Activated T-cell treated with anti-CD3 and anti-CD28 coated beads for 4 hours (primary cell): ENCODE measurements at places on chromosomes 7 and 10.

- no peak for DNase-seq
Measured at GRCh38 chr7:264541-265191, 25.3 kb upstream of the FOXL3 start.

- no peak for DNase-seq
Measured at GRCh38 chr10:75660823-75661222, 229.4 kb downstream of the LRMDA start.

GRCh38 chr7:77393261-77393660, 22.9 kb downstream of the GSAP start:
- DNase-seq: peak; percentile 11

DNA sequence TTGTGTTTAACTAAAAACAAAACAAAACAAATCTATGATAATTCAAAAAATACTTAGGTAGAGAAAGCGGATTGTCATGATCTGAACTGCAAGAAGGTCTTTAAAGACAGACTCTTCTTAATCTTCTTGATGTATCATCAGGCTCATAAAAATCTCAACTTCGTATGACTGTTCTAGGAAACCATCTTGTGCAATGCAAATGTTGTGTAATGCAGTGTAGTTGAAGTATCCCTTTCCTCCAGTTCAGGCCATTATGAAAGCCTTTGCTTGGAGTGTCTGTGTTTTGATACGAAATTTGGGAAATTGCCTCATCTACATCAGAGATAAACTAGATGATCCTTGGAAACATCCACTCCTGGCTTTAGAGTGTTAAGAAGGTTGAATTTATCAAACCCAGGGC, 30.9 kb downstream of the CDK1 start:
- no peak for DNase-seq

DNA sequence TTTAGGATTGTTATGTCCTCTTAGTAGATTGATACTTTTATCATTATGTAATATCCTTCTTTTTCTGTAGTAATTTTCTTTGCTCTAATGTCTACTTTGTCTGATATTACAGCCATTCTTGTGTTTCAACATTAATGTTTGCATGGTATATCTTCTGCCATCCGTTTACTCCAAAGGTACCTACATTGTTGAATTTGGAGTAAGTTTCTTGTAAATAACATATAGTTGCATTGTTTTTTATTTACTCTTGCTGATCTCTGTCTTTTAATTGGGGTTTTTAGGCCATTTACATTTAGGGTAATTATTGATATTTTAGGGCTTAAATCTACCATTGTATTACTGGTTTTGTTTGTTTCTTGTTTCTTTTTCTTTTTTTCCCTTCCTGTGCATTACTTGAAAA, 100.1 kb downstream of the STK31 start:
- DNase-seq: no peak

DNA sequence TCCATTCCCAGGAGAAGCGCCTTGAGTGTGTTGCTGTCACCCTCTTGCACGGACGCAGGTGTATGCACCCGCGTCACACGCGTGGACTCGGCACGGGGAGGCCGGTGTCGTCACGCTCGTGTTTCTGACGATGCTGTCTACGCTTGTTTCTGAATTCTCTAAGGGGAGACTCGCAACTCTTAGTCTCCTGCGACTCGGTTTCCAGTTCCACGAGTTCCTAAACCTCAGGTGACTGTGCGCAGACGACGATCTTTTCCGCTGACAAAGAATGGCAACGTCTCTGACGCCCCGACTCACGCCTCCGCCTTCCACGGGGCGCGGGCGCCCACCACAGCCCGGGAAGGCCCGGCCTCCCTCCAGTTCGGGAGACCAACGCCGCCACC, 579 bp downstream of the IDI1 start:
- DNase-seq: no peak

DNA sequence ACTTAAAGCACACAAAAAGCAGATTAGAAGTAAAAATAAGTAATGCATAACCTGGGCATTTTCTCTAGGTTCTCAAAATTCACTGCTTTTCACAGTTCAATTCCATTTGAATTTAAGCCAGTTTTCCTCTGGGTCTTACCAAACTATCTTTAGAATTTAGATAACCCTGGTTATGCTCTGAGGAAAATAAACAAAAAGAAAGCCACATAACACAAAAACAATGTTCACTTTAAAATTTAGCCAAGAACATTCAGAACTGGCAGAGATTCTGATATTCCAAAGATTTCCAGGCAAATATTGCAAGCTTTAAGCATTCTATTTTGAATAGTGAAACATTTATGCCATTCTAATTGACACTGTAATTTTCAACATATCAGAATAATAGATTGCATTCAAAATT, 50.7 kb upstream of the PRKG1 start:
- no peak for DNase-seq

DNA sequence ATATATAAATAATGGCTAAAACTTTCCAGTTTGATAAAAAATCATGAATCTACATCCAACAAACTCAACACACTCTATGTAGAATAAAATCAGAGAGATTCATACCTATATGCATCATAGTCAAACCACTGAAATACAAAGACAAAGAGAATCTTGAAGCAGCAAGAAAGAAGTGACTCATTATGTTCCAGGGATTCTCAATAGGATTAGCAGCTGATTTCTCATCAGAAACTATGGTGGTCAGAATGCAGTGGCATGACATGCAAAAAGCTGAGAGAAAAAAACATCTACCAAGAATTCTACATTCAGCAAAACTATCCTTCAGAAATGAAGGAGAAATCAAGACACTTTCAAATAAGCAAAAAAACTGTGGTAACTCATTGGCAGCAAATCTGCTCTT, 187.4 kb downstream of the RNLS start:
- DNase-seq: no peak

GRCh38 chr10:13502380-13502779, 26.4 kb downstream of the BEND7 start:
- DNase-seq: no peak
